Bronchial epithelial cell (primary cell): ENCODE measurements at places on chromosomes 12 and 14.

DNA sequence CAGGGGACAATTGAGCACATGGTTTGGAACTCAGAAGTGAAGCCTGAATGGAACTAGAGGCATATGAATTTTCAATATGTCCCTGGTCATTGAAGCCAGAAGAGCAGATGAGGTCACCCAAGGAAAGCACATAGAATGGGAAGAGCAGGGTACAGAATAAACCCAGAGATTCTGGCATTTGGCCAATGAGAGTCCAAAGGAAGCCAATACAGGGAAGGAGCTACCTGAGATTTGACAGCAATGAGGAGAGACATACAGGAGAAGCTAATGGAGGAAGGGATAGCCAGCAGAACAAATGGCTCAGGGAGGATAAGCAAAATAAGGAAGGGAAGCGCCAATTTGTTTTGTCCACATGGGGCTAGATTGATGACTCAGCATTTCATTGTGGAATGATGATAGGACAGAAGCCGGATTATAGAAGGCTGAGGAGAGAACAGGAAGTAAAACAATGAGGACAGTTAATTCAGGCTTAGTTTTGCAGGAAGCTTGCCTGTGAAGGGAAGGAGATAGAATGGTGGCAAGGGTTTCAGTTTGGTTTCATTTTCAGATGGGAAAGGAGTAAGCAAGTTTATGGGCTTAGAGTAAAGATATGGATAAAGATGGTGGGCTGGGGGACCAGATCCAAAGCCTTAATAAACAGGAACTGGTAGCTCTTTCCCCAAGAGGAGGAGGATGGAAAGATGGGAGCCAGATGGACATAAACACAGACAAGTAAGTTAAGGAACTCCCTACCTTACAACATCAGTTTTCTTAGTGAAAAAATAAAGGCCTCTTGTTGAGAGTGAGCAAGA lies 3.2 kb upstream of the SPTSSA start:
- peak; percentile 36 for DNase-seq

- DNase-seq, result no peak
Observed at GRCh38 chr12:127400221-127400620, 866.7 kb upstream of the TMEM132C start.

GRCh38 chr14:63874223-63874622 lies 21.4 kb downstream of the SYNE2 start:
- DNase-seq, result no peak

DNA sequence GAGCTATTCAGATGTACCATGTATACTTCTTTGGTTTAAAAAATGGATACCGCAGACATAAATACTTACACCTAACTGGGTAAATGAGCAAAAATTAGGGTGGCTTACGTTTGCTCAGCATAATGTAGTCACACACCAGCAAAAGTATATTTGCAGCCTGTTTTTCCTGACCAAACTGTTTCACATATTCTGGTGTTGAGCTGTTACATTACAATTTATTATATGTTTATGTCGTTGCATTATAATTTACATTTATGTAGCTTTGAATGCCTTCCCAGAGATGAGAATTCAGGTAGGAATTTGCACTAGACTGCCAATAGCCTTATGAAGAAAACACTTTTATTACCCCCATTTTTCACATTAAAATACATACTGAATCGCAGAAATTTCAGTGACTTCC lies 183.3 kb downstream of the PTPRO start:
- DNase-seq, result no peak

DNA sequence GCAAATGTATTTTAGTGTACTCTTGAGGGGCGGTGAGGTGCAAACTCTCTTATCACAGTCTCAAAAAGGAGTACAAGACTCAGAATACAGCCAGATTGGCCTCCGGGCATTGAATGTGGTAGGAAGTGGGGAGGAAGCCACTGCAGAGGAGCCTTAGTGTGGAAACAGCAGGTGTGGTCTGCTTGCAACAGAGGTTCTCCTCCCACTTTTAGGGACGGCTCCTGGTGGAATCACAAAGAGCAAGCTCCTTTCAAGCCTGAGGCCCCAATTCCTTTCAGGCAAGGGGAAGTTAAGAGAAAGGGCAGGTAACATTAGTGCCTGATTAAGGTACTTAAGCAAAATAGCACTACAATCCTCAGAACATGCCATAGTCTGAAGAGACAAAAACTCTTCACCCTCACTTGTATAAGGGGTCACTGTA lies 23.7 kb upstream of the SLC2A3 start:
- peak; percentile 79 for DNase-seq

DNA sequence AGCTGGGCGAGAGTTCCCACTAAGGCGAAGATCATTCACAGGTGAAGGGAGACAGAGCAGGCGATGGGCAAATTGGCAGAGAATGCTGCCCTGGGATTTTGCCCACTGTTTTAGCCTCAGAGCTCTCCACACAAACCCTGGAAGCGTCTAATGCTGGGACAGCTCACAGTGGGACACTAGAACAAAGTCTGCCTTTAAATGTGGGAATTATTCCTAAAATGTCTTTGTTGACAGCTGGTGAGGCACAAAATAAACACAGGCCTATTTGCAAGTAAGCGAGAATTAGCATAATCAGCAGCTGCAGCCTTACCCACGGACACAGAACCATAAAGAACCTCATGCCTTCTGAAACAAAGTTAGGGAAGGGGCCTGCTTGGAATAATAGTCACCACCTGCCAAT lies 824.5 kb downstream of the AACS start:
- no peak for DNase-seq

- no peak for DNase-seq
Observed at GRCh38 chr12:3730111-3730510, 22.8 kb downstream of the CRACR2A start.

- DNase-seq, result no peak
Observed at GRCh38 chr12:51647647-51648046, 56.6 kb downstream of the SCN8A start.

DNA sequence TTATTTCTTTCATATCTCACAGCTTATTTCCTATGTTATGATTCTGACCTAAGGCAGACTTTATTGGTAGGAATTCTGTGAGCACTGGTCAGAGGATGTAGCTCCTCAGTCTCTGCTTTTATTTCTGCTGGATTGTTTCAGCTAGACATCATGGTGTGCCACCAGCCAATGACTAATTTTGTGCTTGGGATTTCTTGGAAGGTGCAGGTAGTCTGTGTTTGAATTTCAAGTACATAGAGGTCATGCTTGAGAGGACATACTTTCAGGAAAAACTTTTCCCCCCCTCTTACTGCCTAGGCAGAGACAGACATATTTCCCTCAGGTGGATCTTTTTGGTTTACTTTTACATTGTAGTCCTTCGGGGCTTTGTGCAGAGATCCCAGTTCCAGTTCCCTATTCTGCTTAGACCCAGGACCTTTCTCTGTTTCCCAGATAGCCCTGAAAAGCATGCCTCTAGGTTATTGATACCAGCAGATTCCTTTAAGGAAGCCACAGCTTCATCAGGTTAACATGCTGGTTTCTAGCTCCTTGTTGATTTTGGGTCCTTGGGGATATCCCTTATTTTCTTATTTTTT lies 28.6 kb downstream of the BRMS1L start:
- DNase-seq, result no peak

DNA sequence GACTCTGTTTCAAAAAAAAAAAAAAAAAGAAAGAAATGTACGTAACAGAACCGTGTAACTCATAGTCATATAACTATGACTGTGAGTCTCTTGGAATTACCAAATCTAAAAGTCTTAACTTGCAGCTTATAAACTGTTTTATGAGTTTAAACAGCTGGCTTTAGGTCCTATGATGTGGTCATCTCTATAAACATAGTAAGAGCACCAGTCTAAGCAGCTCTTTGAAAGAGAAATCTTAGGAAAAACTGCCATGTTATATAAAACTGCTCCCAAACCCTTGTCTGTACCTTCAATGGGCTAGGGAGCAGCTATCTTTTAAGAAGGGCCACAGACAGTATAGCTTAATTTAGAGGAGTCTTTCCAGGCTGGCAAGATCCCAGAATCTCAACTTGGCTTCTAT lies 115.5 kb upstream of the AEBP2 start:
- no peak for DNase-seq
